ENCODE measurements at places on chromosomes 5 and 9.

DNA sequence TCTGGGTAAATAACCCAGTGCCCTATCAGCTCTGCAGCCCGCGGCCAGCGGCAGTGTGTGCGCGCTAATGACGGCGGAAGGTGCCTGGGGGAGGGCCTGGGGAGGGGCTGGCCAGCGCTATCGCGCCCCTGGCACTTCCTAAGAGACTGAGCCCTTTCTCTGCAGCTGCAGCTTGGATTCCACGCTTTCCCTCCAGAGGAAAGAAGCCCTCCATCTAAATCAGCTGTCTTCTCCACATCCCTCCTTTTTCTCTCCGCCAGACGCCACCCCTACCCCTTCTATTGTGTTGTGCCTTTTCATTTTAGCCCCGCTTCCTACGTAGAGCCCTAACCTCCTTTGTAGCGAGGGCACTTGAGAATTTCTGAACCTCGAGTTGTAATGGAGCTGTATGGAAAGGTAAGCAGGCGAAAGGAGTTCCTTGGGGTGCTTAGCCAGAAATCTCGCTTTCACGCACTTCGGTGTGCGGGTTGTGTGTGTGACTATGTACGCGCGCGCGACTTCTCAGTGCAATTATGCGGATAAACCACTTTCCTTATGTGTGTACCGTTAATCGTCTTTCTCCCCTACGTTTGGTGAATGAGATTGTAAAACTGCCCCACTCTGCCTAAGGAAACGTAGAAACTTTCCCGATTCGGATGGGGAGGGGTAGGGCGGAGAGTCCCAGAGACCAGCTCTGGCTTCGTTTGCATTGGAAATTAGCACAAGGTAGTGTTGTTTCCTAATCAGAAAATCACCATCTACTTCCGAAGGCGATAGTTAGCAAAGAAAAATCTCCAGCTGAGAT, 664 bp upstream of the RAB3C start:
- DNase-seq = no peak

- DNase-seq = no peak
Measured at GRCh38 chr5:151663617-151664293, 23.0 kb downstream of the SPARC start.

DNA sequence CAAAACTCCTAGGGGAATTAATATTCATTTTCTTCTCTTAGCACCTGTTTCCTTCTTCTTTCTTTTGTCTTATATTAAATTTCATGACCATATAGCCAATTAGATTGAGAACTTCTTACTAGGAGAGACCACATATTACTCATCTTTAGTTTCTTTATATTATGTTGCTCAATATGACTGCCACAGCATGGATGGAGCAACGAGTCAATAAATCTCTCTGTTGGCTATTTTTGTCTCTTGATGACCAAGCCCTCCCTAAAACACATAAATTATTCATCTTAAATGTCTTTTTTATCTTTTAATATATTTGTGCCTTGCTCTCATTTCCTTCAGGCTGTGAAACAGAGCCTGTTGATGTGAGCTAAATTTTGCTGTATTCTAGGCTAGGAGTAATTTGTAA, 123.0 kb downstream of the ADAMTSL1 start:
- DNase-seq = peak; percentile 39

DNA sequence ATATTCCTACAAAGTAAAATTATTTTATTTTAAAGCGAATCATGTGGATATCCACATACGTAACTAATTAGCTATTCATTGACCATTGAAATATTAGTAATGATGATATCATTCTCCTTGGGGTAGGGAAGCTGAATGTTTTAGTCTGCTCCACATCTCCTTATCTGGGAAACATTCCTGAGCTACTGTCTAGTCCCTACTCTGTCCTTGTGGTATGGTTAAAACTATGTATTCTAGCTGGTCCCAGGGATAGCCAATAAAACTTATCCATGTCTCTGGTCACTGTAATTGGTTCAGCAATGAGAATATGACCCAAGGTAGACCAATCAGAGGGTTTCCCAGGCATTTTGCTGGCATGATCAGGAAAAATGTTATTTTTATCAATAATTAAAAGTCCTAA, 76.0 kb upstream of the DAP start:
- no peak for DNase-seq

GRCh38 chr9:16193066-16193465, 640.2 kb downstream of the CCDC171 start:
- peak; percentile 41 for DNase-seq

- DNase-seq = peak; percentile 41
Measured at GRCh38 chr5:173969167-173970049, 19.6 kb upstream of the C5orf47 start.

GRCh38 chr5:174840435-174840834, 116.1 kb downstream of the MSX2 start:
- no peak for DNase-seq

GRCh38 chr9:123865226-123866000, 64.5 kb downstream of the DENND1A start:
- no peak for DNase-seq

DNA sequence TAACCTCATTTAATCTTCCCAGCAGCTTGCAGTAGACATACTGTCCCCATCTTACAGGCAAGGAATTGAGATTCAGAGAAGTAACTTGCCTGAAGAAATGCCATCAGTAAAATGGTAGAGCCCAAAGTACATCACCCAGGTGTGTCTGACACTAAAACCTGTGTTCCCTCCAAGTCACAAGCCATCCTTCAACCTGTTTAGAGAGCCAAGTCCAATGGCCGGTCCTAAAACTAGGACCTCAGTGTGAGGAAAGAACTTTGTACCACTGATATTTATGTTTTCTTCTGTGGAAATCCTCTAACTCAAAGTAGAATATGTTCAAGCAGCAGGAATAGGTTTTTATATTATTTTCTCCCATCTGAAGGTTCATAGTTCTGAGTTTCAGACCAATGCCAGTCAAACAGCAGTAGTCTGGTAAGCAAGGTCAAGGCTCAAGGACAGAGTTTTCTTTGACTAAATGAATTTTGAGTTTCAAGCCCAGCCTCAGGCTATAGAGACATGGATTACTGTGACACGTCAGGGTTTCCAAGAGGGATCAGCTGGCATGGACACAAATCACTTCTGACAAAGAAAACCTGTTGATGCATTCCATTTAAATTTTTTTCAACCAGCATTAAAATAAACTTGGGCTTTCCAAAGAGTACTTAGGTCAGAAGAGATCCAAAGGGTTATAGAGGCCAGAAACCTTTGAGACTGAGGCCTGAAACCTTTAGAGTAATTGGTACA, 80.9 kb upstream of the PLPP6 start:
- DNase-seq = no peak

DNA sequence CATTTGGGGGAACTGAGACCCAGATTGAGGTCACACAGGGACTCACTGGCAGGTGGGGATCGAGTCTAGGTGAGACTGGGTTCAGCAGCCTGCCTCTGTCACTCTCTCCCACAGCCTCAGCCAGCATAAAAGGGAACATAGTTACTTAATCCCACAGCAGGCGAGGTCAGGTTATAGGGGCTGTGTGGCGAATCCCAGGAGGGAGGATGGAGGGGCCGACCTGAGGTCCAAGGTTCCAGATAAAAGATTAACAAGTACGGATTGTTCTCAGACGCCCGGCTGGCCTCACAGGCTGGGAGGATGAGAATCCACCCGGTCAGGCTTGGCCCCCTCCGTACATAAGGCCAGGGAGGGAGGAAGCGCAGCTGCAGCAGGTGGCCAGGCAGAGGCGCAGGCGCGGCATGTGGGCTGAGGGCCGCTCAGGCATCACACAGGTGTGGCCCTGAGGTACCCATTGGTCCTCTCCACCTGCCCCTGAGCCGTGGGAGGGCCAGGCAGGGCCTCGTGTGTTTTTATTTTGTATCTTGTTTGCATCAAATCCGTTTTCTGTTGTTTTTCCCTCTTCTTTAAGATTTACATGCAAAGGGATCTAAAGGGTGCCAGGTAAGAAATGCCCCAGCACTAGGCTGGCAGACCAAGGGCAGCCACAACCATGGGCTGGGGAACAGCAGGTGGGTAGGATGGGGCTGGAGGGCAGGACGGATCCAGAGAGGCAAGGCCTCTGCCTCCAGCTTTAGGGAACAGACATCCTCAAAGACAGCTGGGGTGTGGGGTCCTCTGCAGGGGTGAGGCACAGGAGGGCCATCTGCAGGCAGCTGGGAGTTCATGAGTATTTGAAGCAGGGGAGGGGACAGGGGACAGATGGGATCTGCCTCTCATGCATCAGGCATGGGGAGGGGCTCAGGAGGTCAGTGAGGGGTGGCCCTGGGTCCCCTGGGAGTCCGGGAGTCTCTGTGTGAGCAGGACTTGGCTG, 3.6 kb downstream of the SUSD3 start:
- no peak for DNase-seq

GRCh38 chr9:12554636-12555035, 138.5 kb upstream of the TYRP1 start:
- peak; percentile 2 for DNase-seq

GRCh38 chr5:57398413-57399093, 84.1 kb downstream of the ACTBL2 start:
- DNase-seq = no peak

GRCh38 chr5:94976853-94977252, 308.0 kb downstream of the MCTP1 start:
- DNase-seq = no peak

- no peak for DNase-seq
Measured at GRCh38 chr9:132201780-132202703, 40.2 kb downstream of the NTNG2 start.

GRCh38 chr5:36691696-36692371, 85.4 kb downstream of the SLC1A3 start:
- peak; percentile 62 for DNase-seq

GRCh38 chr9:114592356-114592755, 4.8 kb downstream of the ATP6V1G1 start:
- DNase-seq = peak; percentile 48

DNA sequence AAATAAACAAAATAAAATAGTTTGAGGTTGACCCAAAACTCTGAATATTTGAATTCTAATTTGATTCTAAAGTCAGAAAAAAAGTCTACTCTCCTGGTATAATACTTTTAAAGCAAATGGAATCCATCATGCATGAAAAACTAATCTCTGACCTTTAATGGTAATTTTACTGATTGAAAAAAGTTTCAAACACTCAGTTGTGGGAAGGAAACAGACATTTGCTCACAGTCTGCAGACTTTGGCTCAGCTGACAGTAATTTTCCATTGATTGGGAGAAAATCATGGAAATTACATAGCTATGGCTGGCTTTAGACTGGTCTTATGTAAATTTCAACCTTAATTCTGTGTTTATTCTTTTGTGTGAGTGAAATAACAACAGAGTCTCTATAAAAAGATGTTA, 574.3 kb downstream of the PDE4D start:
- DNase-seq = no peak

DNA sequence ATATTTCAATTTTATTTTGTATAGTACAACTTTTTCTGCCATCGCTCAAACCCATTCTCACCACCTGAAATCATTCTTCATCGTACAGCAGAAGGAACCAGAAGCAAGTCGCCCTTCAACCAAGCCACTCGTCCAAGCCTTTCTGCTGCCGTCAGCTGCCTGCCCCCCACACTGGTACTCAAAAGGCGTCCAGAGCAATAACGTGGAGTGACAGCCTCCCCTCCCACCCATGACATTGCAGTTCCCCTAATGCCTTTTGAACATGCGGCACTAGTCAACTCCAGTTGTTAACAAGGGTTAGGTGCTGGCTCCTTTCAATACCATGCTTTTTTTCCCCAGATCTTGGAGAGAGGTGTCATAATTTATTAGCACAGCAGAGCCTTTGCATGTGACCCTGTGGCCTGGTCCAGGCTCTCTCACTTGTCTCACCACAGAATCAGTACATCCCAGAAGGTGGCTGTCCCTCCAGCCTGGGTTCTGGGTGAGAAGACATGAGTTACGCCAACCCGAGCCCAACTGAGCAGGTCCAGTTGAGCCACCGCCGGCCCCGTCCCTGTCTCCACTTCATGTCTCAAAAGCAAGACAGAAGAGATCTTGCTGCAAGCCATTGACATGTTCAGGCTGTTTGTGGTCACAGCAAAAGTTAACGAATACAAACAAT, 20.4 kb upstream of the MED10 start:
- no peak for DNase-seq

GRCh38 chr9:117697046-117697445, 7.2 kb upstream of the TLR4 start:
- DNase-seq = no peak

DNA sequence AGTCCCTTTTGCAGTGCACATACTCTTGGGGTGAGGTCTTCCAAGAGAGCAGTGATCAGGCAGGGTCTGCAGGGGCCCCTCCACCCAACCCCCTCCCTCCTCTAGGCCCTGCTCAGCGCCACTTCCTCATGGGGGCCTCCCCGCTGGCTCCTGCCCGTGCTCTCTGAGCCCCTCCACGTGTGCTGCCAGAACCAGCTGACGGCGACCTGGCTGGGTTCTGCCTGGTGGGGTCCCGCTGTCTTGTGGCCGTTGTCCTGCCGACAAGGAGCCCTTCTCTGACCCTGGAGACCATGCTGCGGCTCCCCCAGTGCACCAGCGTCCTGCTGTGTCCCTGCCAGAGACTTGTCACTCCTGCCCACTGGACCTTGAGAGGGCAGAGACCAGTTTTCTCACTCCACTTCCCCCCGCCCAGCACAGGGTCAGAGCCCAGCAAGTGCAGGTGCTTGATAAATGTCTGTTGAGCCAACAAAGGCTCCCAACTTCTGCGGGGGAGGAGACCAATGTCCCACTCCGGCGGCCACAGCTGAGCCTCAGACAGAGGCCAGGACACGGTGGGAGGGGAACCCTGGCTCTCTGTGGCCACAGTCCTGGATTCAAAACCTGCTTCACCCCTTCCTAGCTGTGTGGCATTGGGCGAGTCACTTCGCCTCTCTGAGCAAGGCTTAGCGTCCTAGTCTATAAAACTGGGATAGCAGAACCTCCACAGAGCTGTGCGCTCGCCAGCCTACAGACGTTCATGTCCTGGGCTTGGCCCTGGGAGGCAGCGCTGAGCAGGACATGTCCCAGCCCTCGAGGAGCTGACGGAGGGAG, 24.8 kb downstream of the SARDH start:
- no peak for DNase-seq

- DNase-seq = no peak
Measured at GRCh38 chr5:14723701-14724132, 59.2 kb downstream of the OTULIN start.

DNA sequence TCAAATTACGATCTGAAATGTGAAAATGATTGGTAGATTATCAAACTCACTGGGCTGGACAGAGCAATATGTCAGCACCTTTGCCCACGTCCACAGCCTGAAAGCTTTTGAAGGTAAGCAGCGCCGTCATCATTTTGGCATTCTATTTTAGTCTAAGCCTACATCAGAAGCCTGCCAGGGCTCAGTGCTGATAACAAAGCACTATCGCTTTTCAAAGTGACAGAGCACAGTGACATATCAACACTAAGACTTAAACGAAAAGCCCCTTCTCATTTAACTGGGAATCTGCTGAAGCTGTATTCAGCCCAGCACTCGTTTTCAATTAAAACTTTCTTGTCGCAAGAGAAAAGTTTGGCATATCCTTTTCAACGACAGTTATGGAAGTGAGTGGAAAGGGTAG, 1076.3 kb downstream of the PTPRD start:
- no peak for DNase-seq

All from GM03348 (cell line).